ENCODE measurements at places on chromosomes 12 and 14.

DNA sequence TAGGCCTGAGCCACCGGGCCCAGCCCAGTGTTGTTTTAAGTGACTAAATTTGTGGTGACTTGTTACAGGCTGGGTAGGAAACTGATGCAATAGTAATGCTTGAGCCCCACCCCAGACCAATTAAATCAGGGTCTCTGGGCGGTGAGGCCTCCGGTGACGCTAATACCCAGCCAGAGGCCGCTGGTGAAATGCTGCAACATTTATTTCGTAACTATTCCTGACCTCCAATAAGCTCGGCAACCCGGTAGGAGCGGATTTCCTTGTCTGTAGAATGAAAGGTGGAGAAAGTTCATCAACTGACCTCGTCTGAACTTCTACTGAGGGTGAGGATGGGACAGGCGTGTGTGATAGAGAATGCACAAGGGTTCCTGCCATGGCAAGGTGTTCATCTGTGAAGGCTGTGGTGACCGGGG, 42.3 kb downstream of the FZD10 start:
- DNase-seq = no peak

- no peak for DNase-seq
These were observed 82.8 kb downstream of the TNFAIP2 start for GRCh38 chr14:103206023-103206481.

DNA sequence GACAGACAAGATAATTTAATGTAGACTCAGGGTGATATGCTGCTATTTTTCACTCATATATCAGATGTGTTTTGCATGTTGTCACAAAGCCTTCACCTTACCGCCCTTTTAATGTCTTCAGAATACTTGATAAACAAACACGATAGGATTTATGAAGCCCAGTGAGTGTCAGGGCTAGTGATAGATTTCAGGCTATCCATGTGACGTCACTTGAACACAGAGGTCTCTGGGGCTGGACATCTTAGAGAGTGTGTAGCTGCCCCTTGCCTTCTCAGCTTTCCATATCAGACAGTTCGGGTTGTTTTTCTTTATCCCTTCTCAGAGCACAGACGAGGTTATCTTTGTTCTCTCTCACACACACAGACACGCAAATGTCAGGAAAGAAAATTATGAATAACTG, 105.3 kb upstream of the GSC start:
- DNase-seq = no peak

DNA sequence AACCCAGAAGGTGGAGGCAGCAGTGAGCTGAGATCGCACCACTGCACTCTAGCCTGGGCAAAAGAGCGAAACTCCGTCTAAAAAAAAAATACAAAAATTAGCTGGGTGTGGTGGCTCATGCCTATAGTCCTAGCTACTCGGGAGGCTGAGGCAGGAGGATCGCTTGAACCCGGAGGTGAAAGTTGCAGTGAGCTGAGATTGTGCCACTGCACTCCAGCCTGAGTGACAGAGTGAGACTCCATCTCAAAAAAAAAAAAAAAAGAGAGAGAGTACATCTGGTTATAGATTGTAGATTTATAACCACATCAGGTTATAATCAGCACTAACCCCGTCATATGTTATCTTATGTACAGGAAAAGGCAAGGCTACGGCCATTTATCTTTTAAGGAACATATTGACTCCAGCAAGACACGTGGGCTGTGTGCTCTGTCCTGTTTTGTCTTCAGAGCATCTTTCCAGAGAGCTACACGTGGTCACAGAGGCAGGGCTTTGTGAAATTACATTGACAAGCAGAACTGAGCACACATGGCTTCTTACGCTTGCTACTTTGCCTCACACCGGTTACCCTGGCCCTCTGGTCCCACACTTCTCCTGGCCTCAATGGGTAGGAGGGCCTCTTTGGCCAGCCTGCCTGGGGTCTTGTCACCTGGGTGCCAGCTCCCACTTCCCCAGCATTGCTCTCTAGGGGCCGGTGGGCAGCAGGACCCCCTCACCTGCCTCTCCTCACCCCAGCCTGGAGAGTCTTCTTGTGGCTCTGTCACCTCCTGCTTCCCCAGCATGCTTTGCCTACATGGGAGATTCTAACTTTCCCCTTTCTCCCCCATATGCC, 6.8 kb upstream of the DYNC1H1 start:
- no peak for DNase-seq

GRCh38 chr12:130768120-130768519, 52.0 kb upstream of the RIMBP2 start:
- no peak for DNase-seq
